ENCODE measurements at places on chromosomes 6 and 20.

- no peak for DNase-seq
Measured at GRCh38 chr6:12075067-12075563, 63.0 kb downstream of the HIVEP1 start.

GRCh38 chr20:35561268-35561667, 19.4 kb downstream of the ERGIC3 start:
- DNase-seq: peak; percentile 46

GRCh38 chr20:56187534-56188165, 60.9 kb upstream of the MC3R start:
- no peak for DNase-seq

- no peak for DNase-seq
Measured at GRCh38 chr6:43708860-43709653, 21.5 kb upstream of the MRPS18A start.

Data from erythroblast (primary cell).